Activated B cell treated with CpG ODN at 0.5 μM for 24 hours (primary cell): ENCODE measurements at places on chromosomes 5 and 9.

DNA sequence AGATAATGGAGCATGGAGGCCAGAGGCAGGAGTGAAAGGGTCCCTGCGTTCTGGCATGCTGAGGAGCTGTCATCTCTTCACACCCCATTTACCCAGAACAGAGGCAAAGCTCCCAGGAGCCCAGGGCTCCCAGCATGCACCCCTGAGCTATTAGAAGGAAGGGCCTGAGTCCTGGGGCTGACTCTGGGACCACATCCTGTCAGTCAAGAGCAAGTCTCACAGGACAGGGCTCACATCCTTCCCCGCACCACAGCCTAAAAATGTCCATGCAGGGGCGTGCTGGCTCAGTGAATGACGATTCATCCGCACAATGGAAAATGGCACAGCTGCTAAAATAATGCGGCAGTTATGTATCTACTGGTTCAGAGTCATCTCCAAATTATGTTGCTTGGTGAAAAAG is 31.4 kb downstream of the CAMK2A start:
- no peak for DNase-seq

- DNase-seq, result no peak
Measured at GRCh38 chr5:142481410-142481809, 156.6 kb upstream of the SPRY4 start.

DNA sequence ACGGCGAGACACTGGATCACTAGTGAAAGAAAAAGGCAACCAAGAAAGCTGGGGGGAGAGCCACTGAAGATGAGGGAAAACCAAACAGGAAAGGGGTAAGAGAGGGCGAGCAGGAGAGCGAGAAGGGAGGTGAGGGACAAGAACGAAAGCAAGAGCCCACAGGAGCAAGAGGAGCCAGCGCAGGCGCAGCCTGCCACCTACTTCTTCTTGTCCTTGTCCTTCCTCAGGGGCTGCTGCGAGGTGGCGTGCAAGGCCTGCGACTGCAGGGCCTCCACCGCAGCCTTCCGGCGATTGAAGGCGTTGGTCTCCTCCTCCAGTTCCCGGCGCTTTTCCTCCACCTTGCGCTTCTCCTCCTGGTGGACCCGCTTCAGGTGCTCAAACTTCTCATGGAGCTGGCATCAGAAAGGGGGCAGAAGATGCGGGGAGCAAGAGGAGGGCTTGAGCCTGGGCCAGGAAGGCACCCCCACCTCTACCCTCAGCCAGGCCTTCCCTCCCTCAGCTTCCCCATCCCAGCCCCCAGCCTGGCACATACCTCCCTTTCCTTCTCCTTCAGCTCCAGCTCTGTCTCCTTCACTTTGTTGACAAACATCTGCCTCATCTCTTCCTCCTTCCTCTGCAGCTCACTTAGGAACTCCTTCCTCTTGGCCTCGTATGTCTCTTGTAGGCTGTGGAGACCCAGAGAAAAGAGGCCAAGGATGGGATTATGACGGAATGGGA is 13.5 kb downstream of the CCNI2 start:
- no peak for DNase-seq

DNA sequence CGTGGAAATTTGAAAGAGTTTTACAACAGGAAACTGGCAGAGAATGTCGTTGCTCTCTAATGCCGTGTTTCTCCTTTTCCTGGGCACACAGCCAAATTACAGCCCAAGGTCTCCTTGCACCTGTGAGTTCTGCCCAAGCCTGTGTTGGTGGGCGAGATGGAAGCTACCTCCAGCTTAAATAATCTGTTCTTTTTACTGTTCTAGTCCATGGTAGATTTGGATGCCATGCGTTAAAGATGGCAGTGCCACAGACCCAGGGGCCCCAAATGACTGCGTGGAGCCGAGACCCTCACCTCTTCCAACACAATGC is 92.6 kb upstream of the IRX4 start:
- no peak for DNase-seq

GRCh38 chr5:10533226-10533625 is 30.6 kb upstream of the ANKRD33B start:
- DNase-seq, result no peak

- no peak for DNase-seq
Measured at GRCh38 chr9:2230362-2230761, 215.2 kb downstream of the SMARCA2 start.

DNA sequence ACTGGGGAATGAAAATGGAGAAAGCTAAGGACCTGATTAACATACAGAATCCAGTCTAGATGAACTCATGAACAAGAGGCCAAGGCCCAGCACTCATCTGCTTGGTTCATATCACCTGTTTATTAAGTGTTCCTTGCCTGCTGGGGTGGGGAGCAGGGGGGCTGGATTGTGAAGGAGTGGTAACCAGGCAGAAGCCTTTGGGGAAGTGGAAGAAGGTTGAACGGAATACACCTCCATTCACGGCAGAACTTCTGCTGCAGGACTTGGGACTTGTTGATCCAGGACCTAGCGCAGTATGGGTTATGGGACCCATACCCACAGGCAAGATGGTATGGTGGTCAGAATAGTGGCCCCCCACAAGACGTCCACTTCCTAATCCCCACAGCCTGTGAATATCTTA is 8.8 kb upstream of the SEPTIN8 start:
- no peak for DNase-seq

DNA sequence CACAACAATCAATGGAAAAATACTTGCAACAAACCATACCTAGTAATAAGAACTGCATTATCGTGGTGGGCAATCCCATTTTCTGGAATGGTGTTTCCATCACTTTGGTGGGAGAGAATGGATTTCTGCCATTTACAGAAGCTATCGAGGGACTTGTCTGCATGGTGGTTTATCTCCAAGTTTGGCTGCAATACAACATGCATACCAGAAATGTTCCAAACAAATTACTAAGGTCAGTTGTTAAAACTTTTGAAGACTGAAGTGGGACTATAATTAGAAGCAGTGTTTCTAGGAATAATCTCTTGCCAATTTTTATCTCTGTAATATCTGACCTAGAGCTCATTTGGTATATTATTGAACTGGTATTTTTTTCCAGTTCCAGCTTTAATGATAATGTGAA is 30.3 kb downstream of the ADAMTS6 start:
- DNase-seq, result no peak

DNA sequence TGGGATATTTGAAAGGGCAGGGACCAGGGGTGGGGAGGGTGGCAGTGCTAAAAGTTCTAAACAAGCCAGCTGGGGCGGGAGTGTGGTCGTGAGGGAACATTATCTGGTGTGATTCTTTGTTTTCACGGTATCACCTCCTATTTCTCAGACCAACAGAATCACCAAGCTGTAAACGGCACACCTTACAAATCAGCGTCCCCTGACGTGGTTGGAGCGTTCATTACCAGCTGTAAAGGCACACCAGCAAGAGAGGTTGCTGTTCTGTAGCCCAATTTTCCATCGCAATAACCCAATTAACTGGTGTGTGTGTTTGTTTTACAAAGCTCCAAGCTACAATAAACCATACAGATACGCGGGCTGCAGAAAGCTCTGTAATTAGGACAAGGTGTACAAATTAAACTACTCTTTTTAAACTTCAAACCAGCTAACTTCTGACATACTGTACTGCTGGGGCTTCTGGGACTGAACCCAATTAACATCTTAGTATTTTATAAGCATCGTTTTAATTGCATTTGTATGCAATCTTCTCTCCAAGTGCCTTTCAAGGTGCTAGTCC is 303.6 kb upstream of the CLINT1 start:
- no peak for DNase-seq

- DNase-seq, result no peak
Measured at GRCh38 chr5:88188458-88189132, 80.0 kb downstream of the TMEM161B start.

DNA sequence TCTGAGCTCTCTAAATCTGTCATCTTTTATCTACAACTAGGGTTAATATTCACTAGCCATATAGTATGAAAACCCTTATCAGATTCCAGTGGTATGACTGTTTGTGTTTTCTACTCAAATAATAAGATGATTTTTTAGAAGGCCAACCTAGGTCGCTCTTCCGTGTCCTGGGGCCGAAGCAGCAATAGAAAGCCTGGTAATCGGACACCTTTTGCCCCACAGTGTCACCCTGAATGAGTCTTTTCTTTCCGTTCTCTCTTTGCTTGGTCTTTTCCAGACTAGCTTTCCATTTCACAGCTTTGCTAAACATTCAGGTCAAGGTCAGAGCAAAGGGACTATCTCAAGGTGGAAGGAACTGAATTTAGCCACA is 243.3 kb upstream of the ANKRD55 start:
- no peak for DNase-seq

DNA sequence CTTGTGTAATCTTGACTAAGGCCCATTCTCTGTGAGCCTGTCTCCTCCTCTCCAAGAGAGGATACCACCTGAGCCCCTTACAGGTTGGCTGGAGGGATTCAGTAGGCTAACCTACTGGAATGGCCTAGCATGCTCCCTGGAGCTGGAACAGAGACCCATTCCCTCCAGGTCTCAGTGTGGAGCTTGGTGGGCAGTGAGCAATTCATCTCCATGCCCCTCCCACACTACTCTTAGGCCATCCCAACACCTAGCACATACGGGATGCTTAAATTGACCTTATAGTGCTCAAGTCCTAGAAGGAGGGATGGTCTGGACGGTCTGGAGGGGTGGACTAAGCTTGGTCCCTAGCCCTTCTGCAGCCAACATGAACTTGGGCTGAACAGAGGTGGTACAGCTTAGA is 75.6 kb downstream of the CRB2 start:
- no peak for DNase-seq

DNA sequence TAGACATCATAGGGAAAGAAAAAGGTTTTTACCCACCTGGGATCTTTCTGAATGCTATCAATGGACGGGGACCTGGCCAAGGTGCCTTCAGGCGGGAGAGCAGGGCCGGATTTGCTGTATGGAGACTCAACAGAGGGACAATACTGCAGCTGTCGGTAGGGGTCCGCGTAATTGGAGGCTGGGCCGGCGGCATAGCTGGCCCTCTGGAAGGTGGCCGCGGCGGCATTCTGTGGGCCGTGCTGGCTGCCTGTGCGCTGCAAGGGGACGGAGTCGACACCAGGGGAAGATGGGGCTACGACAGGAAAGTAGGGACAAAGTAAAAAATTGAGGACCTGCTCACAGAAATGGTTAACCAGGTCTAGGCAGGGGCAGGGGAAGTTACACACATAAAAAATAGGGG is 557.9 kb downstream of the CTNND2 start:
- no peak for DNase-seq

DNA sequence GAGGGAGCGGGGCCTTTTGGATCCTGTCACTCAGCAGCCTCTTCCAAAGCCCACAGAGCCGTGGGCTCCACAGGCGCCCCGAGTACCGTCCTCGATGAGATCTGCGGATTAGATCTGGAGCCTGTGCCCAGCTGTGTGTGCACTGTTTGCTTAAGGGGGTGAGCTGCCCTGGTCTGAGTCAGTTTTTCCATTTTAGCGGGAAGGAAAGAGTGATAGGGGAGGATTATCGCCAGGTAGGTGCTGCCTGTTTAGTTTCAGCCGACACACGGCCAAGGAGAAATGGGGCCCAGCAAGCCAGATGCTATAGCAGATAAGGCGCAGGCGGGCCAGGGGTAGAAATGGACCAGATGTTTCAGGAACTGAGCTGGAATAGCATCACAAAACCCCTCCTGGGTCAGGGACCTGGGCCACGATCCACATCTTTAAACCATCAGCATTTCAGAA is 18.1 kb downstream of the COL5A1 start:
- DNase-seq, result no peak

DNA sequence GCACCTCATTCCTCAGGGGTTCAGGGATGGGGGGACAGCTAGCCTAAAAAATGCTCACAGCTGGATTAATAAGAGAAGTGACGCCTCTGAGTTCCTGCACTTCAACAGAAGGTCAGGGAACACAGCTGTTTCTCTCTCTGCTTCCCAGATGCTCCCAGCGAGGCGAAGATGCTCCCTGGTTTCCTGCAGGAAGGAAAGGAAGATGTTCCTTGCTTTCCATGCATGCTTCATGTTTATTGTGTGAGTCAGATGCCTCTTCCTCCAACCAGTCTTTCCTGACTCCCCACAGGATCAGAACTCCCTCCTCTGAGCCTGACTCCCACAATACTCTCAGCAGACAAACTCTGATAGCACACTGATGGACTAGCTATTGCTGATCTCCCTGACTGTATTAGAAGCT is 71.9 kb downstream of the MFAP3 start:
- no peak for DNase-seq

DNA sequence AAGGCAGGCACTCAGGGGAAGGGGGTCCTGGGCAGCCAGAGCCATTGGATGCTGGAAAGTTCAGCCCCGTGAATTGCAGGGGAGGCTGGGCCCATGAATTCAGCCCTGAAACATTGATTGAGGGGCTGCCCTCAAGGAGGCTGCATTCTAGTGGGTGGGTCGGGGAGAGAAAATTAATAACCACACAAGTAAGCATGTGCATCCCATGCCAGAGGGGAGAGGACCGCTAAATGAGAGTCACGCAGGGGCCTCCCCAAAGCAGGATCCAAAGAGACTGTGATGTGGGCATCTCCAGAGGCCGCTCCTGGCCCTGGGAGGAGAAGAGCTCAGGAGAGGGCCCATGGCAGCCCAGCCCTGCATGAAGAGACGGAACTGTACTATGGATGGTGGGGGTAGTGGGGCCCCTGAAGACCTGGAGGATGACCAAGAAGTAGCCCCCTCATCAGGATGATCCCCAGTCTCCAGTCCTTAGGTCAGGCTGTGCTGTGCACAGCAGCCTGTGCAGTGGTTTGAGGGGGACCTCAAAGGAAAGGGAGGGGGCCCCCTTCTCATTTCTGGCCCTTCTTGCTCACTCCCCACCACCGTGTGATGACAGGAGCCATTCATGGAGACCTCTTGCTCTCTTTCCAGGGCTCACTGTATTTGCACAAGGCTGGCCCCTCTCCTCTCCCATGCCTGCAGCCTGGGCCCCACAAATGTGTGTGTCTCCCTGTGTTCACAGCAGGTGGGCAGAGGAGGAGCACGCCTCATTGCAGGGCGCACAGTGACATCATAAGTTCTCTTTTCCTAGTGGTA is 233.6 kb upstream of the IRX1 start:
- DNase-seq, result no peak

GRCh38 chr9:107559494-107560086 is 70.0 kb upstream of the KLF4 start:
- no peak for DNase-seq

GRCh38 chr5:172771439-172772111 is 580 bp upstream of the DUSP1 start:
- no peak for DNase-seq

DNA sequence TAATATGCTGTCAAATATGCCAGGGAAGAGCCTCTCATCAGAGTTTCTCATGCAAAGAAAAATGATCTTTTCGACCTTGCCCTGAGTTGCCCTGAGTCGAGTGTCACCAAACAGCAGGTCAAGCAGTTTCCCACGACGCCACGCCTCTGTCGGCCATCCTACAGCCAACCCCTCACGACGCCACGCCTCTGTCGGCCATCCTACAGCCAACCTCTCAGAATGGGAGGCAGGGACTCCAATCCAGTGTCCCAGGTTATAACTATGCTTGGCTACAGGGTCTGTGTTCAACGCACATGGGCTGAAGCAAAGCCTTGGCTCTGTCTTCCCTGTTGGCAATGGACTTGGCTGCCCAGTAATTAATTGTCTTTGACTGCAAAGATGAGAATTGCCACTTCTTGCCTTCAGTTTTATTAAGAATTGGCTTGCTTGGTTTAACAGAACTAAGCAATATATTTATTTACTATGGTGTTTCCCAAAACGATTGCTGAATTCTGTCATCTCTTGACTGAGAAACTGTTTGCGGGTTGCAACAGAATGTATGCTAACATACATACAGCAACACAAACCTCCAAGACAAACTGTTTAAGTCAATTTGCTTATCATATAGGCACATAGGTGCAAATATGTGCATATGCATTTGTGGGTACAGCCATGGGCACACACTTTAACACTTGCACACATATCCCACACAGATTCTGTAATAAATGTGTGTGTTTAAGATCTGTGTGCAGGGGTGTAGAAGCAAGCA is 352.9 kb downstream of the GLIS3 start:
- no peak for DNase-seq

GRCh38 chr5:71937921-71938698 is 169.2 kb upstream of the MAP1B start:
- no peak for DNase-seq
